ENCODE measurements at places on chromosomes 2 and 18.

DNA sequence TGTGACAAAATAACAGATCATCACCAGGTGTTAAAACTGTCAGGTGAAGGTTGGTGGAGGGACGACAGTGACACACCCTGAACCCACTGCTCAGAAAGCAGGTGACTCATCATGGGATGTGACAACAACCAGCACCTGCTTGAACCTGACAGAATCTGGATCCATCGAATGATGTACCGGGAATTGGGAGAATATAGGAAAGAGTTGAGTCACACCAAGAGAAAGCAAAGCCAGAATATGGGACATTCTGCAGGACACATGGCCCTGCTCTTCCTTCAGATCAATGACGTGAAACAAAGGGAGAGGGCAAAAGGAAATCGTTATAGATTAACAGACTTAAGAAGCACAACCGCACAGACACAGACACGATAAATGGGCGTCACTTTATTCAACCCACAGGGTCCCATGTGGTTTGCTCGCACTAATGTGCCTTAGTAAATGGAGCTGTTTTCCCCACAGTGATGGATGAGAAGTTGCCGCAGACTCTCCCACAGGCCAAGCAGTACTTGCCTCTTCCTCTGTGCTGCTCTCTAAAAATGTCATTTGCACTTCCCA, 100.1 kb downstream of the CRACDL start:
- no peak for DNase-seq

DNA sequence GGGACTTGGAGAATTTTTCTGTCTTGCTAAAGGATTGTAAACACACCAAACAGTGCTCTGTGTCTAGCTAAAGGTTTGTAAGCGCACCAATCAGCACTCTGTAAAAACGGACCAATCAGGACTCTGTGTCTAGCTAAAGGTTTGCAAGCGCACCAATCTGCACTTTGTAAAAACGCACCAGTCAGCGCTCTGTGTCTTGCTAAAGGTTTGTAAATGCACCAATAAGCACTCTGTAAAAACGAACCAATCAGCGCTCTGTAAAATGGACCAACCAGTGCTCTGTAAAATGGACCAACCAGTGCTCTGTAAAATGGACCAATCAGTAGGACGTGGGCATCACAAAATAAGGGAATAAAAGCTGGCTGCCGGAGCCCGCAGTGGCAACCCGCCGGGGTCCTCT, 16.5 kb downstream of the ABI2 start:
- DNase-seq: no peak

DNA sequence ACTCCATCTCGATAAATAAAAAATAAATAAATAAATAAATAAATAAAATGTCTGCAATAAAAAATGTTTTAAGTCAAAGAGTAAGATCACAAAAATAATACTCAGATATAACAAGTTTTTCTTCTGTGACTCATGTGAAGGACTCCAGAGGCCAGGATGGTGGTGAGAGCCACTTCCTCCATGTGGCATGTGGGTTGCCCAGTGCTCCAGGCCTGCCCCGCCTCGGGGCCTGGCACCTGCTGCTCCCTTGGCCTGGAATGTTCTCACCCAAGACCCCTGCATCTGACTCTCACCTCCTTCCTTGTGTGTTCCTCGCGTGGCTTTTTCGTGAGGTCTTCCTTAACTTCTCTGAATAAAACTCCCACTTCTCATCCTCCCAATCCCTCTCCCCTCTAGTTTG, 77.4 kb upstream of the LDLRAD4 start:
- no peak for DNase-seq

DNA sequence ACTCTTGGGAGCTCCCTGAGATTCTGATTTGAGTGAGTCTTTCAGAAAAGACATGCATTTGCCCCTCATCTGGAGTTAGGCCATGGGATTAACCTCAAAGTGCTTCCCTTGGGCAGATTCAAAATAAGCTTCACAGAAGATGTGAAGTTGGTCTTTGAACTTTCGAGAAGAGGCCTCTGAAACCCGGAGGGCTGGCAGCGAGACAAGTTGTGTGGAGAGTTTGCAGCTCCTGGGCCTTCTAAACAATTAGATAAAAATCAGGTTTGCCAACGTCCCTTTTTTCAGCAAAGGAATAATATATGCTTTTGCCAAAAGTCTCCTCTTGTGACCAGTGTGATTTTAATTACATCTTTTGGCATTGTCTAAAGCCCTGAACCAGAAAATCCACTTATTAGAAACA, 489.7 kb downstream of the SOX11 start:
- no peak for DNase-seq

- no peak for DNase-seq
Observed at GRCh38 chr18:69968039-69968438, 20.4 kb upstream of the CD226 start.

DNA sequence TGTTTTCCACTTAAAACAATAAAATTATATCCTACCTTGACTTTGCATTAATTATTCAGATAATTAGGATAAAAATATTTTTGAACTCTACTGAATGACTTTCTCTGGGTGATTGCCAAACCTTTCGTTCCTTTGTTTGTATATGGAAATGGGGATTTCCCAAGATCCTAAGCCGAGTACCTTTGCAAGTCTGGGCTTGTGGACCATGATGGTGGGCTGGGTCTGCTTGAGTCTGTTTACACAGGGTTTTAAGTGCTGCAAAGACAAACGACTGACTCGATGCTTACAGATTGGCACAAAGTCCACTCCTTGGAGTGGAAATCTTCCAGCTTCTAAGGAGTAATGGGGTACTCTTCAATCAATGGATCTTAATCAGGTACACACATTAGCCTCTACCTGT, 659.5 kb downstream of the TSN start:
- DNase-seq: no peak
